ENCODE measurements at places on chromosomes 5 and 9.
A peak's percentile ranks its signal among the peaks of the same experiment; 100 is the strongest.

- DNase-seq, result no peak
Measured at GRCh38 chr9:73160868-73161267, 9.2 kb downstream of the ANXA1 start.

- DNase-seq, result peak; percentile 46
Measured at GRCh38 chr9:70111042-70111602, 67.5 kb downstream of the MAMDC2 start.

DNA sequence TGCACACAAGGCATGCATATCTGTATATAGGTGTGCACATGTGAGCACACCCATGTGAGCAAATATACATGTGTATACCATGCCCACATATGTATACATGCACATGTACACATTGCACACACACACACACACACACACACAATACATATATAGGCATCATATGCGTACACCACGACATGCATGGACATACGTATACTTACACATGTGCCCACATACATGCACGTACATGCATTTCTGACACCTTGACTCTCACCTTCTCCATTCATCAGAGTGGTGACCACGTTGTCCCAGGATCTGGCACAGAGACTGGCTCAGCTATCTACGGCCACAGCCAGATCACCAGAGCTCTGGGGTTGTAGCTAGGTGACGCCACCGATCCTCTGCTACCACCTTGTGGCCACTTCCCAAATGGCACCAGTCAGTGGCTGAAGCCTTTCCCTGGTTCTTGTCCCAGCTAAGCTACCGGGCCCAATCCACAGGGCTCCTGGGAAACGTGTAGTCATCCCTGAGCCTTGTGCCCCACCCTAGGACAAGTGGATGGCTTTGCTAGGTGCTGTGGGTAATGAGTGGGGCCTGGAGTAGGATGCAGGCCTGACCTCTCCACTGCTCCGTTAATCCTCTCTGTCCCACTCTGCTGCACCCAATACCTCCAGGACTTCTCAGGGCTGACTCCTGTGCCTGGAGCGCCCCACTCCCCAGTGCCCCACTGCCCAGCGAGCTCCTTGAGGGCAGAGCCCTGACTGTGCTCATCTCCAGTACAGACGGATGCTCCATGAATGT lies 194.4 kb downstream of the RGS3 start:
- peak; percentile 33 for DNase-seq

- DNase-seq, result no peak
Measured at GRCh38 chr9:2389404-2389803, 232.2 kb upstream of the VLDLR start.

- DNase-seq, result no peak
Measured at GRCh38 chr9:120698766-120699165, 15.5 kb downstream of the MEGF9 start.

DNA sequence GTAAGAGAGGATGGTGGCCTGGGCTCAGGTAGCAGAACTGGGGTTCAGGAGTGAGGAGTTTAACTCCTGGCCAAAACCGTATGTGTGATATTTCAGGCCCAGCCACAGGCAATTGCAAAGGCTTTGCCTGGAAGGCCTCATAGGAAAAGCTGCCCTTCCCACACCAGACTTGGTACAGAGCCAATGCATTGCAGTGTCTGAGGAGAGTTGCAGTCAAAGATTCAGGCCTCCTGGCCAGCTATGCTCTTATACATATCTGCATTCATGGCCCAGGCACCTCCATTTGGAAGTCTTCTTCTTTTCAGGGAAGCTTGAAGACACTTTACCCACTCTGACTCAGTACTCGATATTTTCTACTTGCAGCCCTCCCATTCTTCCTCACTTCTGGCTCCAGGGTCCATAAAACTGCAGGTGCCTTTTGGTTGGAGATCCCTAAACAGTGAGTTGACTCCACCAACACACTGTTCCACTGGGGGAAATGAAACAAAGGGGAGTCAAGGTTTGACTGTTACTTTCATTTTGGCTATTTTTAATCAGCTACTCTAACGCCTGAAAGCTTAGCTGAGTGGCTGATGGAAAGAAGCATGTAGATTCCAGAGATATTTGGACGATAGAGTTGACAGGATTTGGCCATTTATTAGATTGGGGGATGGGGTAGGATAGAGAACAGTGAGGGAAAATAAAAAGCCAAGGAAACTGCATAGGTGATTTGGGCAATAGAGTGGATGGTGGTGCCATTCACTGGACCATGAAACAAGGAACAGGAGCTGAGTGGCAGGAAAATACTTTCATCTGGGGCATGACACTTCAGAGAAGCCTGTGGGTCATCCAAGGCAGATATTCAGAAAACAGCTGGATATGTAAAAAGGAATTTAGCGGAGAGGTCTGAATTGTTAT lies 30.6 kb upstream of the IL33 start:
- DNase-seq, result no peak

- DNase-seq, result no peak
Measured at GRCh38 chr9:85186218-85186585, 516.7 kb downstream of the NTRK2 start.

GRCh38 chr5:8386719-8387288 lies 517.9 kb downstream of the MTRR start:
- no peak for DNase-seq

GRCh38 chr5:29811914-29812679 lies 1381.4 kb upstream of the CDH6 start:
- DNase-seq, result no peak

DNA sequence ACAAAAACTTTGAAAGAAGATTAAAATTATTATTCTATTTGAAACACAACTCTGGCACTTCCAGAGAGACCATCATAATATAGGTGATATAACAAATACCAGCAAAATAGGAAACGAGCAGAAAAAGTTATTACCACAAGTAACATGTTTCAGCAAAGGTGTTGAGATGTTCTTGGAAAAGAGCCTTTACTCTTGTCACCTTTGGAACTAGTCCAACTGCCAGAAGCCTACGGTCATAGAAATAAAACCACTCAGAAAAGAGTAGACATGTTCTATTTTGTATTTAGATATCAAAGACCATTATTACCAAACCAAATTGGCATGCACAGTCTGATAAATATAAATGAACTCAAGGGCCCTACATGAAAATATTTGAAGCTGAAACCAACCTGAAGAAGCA lies 145.0 kb upstream of the DMAC1 start:
- no peak for DNase-seq

DNA sequence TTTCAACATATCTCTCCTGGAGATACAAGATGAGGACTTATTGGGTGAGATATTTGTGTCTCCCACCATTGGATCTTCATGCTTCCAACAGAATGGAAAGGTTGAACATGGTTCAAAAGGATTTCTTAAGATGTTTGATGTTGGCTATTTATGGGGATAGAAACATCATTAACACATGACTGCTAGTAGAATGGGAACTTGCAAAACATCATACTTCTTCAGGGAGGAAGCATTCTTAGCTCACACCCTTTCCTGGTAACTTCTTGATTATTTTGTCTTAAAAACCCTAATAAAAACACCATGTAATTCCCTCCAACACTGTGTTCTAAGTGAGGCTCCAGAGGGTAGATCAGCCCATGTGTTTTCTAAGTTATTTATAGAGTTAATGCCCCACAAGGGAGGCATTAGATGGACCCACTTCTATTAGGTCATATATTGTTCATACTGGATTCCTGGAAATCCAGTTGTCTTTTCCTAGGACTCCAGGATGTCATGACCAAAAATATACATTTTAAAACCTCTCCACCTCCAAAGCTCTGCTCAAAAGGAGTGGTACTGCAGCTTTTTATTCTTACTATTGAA lies 95.8 kb downstream of the FOXD1 start:
- DNase-seq, result no peak

GRCh38 chr9:105188746-105189145 lies 55.7 kb upstream of the SLC44A1 start:
- DNase-seq, result no peak

DNA sequence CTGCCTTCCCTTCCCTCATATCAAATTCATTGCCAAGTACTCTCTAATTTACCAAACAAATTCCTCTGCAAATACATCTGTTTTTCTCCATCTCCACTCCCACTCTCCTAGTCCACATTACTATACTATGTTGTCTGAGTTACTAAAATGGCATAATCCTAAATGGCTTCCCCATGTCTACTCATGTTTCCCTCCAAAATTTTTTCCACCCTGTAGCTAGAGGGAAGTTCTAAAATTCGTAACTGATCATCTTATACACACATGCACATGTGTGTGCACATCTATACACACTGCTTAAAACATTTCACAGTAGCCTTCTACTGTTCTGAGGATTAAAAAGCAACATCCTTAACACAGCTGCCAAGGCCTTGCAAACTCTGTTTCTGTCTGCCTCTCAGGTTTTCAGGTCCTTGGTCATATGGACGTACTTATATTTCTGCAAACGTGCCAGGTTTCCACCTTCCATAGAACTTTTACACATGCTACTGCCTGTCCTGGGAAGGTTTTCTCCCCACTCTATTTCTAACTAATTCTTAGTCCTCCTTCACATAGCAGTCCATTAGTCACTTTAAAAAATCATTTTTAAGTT lies 140.6 kb downstream of the LURAP1L start:
- no peak for DNase-seq

DNA sequence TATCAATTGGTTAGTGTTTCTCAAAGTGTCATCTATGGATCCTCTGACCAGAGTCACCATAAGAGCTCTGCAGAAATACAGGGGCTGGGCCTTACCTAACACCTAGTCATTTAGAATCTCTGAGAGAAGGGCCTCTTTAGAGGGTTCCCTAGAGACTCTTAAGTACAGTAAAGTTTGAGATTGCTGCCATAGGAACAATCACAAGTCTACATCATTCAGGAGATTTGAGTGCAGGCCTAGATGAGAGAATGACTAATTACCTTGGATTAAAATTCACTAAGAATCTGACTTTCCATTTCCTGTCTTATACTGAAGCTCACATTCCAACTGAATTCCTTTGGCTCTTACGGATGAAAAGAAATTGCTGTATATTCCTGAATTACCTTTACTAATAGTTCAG lies 182.1 kb upstream of the PTGER4 start:
- DNase-seq, result no peak

GRCh38 chr5:96703995-96704394 lies 41.8 kb downstream of the CAST start:
- DNase-seq, result no peak

DNA sequence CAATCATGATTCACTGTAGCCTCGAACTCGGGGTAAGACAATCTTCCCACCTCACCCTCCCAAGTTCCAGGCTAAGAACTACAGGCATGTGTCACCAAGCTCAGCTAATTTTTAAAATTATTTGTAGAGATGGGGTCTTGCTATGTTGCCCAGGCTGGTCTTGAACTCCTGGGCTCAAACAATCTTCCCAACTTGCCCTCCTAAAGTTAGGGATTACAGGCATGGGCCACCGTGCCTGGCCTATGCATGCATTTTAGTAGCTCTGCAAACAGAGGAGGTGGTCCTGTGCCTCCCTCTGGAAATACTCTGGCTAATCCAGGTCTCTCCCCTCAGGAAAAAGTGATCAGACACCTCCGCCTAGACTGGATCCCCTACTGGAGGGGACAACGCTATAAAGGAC lies 21.5 kb upstream of the TRIM14 start:
- no peak for DNase-seq

- DNase-seq, result no peak
Measured at GRCh38 chr9:126325821-126326220, 808 bp upstream of the MVB12B start.

GRCh38 chr5:77168879-77169244 lies 41.6 kb upstream of the PDE8B start:
- no peak for DNase-seq

DNA sequence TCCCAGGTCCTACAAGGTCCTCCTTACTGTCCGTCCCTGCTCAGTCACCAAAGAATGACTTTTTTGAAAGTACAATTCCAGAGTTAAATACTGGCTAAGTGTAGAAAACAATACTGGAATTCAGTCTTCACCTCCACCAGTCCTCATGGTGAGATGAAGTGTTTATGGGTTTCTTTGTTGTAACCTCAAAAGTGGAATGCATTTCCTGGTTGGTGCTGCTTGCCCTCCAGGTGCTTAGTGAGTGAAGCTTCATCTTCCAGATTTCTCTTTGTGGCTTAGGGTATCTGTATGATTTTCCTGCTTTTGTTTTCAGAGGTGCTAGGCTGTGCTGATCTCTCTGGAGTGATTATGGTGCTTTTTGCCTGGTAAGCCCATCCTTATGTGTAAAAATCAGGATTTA lies 49.4 kb upstream of the DHFR start:
- no peak for DNase-seq

GRCh38 chr5:172830275-172830799 lies 3.7 kb upstream of the ERGIC1 start:
- DNase-seq, result no peak

DNA sequence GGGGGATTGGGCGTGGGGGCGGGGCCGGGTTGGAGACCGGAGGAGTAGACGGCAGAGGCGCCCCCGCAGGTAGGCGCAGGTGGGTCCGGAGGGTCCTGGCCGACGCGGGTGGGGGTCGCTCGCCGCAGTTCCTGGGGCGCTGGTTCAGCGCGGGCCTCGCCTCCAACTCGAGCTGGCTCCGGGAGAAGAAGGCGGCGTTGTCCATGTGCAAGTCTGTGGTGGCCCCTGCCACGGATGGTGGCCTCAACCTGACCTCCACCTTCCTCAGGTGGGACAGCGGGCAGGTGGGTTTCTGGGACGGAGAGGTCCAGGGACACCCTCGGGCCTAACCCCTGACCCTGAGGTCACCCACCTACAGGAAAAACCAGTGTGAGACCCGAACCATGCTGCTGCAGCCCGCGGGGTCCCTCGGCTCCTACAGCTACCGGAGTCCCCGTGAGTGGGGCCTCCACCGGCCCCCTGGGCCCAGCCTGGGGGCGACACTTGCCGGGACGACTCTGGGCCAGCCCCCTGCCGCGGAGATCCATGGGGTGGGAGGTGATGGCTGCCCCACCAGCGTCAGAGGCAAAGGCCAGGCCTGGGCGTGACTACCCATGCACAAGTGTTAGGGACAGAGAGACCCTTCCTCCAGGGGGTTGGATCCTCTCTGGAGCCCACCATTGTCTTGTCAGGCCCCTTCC lies 1.7 kb downstream of the PTGDS start:
- no peak for DNase-seq

GRCh38 chr9:125561509-125562148 lies 145.4 kb downstream of the MAPKAP1 start:
- no peak for DNase-seq

DNA sequence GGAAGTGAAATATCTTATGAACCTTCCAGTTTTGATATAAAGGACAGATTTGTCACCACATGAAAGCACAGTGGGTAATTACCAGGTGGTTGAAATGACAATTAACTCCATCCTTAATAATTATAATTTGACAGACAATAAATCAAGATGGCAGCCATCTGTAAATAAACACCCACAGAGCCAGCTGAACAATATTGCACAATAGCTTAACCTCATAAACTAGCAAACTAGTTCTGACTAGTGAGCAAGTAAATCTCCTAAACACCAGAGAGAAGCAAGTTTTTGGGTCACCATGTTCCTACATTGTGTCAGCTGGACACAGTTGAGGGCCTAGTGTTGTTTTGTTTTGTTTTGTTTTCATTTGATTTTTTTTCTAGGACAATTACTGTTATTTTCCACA lies 577.4 kb downstream of the ACTL7B start:
- no peak for DNase-seq

- no peak for DNase-seq
Measured at GRCh38 chr5:68285075-68285840, 69.7 kb downstream of the PIK3R1 start.

GRCh38 chr5:103259705-103260355 lies 1.3 kb downstream of the MACIR start:
- DNase-seq, result no peak
